H9 (cell line): ENCODE measurements at places on chromosomes 11 and 22.

- H3K27ac ChIP-seq: no peak overlapping the region
- H3K36me3 ChIP-seq: peaks cover 3% of the 10 kb centered on the region; the same call in 2 of the 3 replicates
- no peaks in the 10 kb centered on the region for H3K27me3 ChIP-seq
- H3K4me3 ChIP-seq: no peak overlapping the region
- H3K4me1 ChIP-seq: peaks cover 11% of the 10 kb centered on the region; the same call in 1 of the 2 replicates
These were observed 24.2 kb downstream of the MRE11 start for GRCh38 chr11:94469416-94469815.

DNA sequence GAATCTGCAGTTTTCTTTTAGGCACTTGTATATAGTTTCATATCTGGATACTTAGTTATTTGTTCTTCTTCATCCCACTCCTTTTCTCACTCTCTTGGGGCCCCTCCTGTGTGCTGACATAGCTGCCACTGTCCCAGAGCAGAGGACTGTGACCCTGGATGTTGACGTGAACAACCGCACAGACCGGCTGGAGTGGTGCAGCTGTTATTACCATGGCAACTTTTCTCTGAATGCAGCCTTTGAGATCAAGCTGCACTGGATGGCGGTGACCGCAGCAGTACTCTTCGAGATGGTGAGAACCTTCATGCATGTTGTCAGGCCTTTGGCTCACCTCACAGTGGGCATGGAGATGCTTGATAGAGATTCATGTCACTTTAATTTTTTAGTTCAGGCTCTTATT lies 50.9 kb upstream of the YWHAH start:
- DNase-seq: no peak
- peaks cover 5% of the 10 kb centered on the region; the same call in 1 of the 2 replicates for H3K4me1 ChIP-seq
- no peak overlapping the region for H3K4me3 ChIP-seq
- H3K27ac ChIP-seq: no peak overlapping the region

DNA sequence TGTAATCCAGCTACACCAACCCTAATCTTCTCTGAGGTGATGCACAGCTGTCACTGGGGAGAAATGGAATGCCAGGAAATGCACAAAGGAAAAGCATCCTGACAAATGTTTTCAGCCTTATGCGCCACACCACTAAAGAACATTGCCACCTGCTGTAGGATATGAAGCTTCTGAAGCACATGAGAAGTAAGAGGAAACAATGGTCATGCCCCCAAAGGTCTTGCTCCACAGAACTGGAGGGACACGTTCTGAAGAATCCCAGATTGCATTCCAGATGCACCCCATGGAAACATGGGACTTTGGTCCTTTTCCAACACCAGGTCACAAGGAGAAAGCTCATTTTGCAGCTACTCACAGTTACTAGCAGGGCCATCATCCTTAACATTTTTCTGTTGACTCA lies 48.7 kb upstream of the ZBED5 start:
- no peaks in the 10 kb centered on the region for H3K36me3 ChIP-seq
- H3K4me1 ChIP-seq: peaks cover 3% of the 10 kb centered on the region; the same call in 1 of the 2 replicates
- H3K27me3 ChIP-seq: no peaks in the 10 kb centered on the region
- DNase-seq: no peak
- H3K4me3 ChIP-seq: no peak overlapping the region

GRCh38 chr11:129313541-129314297 lies 61.9 kb upstream of the BARX2 start:
- no peaks in the 10 kb centered on the region for H3K27me3 ChIP-seq
- DNase-seq: no peak
- H3K36me3 ChIP-seq: peaks cover 4% of the 10 kb centered on the region; the same call in 1 of the 2 replicates
- H3K4me3 ChIP-seq: no peak overlapping the region

DNA sequence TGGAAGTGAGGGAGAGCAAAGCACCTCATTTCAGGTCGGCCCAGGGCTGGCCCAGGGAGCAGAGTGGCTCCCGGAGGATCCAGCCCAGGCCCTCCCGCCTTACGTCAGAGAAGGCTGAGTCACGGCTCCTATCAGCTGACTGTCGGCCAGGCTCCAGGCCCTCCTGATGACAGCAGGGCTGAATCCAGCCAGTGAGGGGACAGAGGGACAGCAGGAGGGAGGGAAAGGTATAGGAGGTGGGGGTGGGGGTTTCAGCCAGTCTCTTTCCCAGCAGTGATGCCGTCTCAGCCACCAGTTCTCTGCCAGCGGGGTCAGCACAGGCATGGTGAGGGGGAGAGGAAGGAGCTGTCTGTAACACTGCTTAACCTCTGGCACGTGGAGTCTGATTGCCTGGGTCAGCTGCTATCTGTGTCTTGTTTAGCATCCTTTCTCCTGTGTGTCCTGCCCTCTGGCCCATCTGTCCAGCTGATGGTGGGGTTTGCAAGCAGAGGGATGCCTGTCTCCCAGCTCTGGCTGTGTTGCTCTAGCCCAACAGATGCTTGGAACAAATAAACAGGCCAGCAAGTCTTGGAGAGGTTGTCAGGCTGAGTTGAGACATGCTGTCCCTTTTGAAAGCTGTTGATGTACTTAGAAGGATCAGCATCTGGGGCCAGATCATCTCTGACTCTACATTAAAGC lies 74.0 kb downstream of the ADAMTS15 start:
- H3K27me3 ChIP-seq: no peaks in the 10 kb centered on the region
- H3K27ac ChIP-seq: no peak overlapping the region
- H3K4me1 ChIP-seq: peaks cover 12% of the 10 kb centered on the region; the same call in 1 of the 2 replicates
- H3K4me3 ChIP-seq: no peak overlapping the region
- DNase-seq: peak; percentile 92

DNA sequence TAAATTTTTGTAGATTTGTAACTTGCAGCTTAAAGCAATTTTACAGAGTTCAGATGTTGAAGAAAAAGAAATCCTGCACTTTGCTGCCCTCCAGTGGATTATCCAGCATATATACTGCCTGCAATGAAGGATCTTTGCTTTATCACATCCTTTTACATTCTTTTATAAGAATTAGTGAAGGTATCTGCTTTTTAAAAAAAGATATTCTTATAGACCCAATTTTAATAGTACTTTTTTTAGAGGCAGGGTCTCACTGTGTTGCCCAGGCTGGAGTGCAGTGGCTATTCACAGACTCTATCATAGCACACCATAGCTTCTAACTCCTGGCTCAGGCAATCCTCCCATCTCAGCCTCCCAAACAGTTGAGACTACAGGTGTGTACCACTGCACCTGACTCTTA lies 60.7 kb downstream of the TTC17 start:
- H3K27me3 ChIP-seq: no peaks in the 10 kb centered on the region
- H3K36me3 ChIP-seq: peaks cover 22% of the 10 kb centered on the region
- no peak for DNase-seq
- no peak overlapping the region for H3K4me3 ChIP-seq

DNA sequence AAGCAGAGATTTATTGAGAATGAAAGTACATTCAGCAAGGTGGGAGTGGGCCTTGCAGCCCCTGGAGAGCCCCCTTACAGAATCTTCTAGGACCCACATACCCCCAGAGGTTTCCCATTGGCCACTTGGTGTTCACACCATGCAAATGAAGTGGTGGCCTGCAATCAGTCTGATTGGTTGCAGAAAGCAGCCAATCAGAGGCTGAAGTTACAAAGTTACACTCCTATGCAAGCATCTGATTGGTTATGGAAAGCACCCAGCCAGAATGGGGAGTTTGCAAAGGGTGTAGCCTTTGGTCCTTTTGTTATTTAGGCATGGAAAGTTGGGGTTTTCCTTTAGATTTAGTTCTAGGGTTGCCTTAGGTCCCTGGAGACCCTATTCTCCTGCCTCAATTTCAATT lies 34.9 kb downstream of the UVRAG start:
- no peak overlapping the region for H3K27ac ChIP-seq
- DNase-seq: no peak
- peaks cover 2% of the 10 kb centered on the region; the same call in 1 of the 2 replicates for H3K36me3 ChIP-seq
- no peaks in the 10 kb centered on the region for H3K4me1 ChIP-seq
- H3K4me3 ChIP-seq: no peak overlapping the region
- H3K27me3 ChIP-seq: no peaks in the 10 kb centered on the region

- no peak overlapping the region for H3K4me3 ChIP-seq
- H3K27me3 ChIP-seq: no peaks in the 10 kb centered on the region
- H3K4me1 ChIP-seq: no peaks in the 10 kb centered on the region
- DNase-seq: no peak
- no peak overlapping the region for H3K27ac ChIP-seq
These were observed 18.6 kb downstream of the IGSF9B start for GRCh38 chr11:133938166-133938565.

DNA sequence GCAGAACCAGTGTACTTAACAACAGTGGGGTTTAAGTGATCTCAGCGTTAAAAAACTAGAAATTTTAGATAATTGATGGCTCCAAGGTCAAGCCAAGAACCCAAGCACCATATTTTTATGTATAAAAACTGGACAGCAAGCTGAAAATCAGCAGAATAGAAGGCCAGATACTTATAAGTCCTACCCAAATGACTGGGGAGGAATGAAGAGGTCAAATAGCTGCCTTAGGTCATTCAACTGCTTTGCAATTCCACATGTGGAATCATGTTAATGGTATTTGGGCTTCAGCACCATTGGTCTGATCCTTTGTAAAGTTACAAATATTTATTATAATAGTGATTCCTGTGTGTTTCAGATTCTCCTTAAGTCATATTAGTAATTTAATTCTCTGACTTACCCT lies 108.4 kb downstream of the FAT3 start:
- H3K4me1 ChIP-seq: peaks cover 8% of the 10 kb centered on the region; the same call in 1 of the 2 replicates
- H3K27me3 ChIP-seq: no peaks in the 10 kb centered on the region

GRCh38 chr11:27215471-27216269 lies 147.3 kb downstream of the CCDC34 start:
- no peak overlapping the region for H3K4me3 ChIP-seq
- H3K36me3 ChIP-seq: peaks cover 31% of the 10 kb centered on the region
- H3K4me1 ChIP-seq: peaks cover 4% of the 10 kb centered on the region; the same call in 1 of the 2 replicates
- H3K27ac ChIP-seq: no peak overlapping the region
- DNase-seq: peak; percentile 53

GRCh38 chr22:40634119-40634903 lies 2.2 kb downstream of the MRTFA start:
- H3K4me3 ChIP-seq: peak overlapping the region; percentile 1; the same call in 1 of the 3 replicates
- no peak for DNase-seq
- no peak overlapping the region for H3K27ac ChIP-seq
- H3K4me1 ChIP-seq: peaks cover 4% of the 10 kb centered on the region; the same call in 1 of the 2 replicates
- no peaks in the 10 kb centered on the region for H3K27me3 ChIP-seq
- peaks cover 4% of the 10 kb centered on the region for H3K36me3 ChIP-seq

- H3K27me3 ChIP-seq: no peaks in the 10 kb centered on the region
- no peaks in the 10 kb centered on the region for H3K4me1 ChIP-seq
- no peak overlapping the region for H3K4me3 ChIP-seq
- no peak for DNase-seq
- no peak overlapping the region for H3K27ac ChIP-seq
- peaks cover 5% of the 10 kb centered on the region for H3K36me3 ChIP-seq
These were observed 188.3 kb upstream of the ARHGAP42 start for GRCh38 chr11:100498780-100499179.

- no peak overlapping the region for H3K4me3 ChIP-seq
- no peak overlapping the region for H3K27ac ChIP-seq
- no peak for DNase-seq
- no peaks in the 10 kb centered on the region; the same call in 2 of the 3 replicates for H3K36me3 ChIP-seq
These were observed 80.0 kb downstream of the BLID start for GRCh38 chr11:122036018-122036417.

GRCh38 chr22:17827466-17827865 lies 53.2 kb upstream of the BID start:
- no peak overlapping the region for H3K4me3 ChIP-seq
- H3K4me1 ChIP-seq: no peaks in the 10 kb centered on the region
- no peak for DNase-seq
- H3K36me3 ChIP-seq: peaks cover 5% of the 10 kb centered on the region; the same call in 2 of the 3 replicates

DNA sequence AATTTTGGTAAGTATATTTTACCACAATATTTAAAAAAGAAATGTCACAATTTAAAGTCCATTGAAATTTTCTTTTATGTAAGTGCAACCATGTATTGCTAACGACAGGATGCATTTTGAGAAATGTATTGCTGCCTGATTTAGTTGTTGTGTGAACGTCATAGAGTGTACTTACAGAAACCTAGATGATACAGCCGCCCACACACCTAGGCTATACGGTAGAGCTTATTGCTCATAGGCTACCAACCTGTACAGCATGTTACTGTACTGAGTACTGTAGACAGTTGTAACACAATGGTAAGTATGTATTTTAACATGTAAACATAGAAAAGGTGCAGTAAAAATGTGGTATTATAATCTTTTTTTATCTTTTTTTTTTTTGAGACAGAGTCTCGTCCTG lies 48.1 kb downstream of the CBL start:
- no peak overlapping the region for H3K4me3 ChIP-seq
- H3K27me3 ChIP-seq: no peaks in the 10 kb centered on the region

DNA sequence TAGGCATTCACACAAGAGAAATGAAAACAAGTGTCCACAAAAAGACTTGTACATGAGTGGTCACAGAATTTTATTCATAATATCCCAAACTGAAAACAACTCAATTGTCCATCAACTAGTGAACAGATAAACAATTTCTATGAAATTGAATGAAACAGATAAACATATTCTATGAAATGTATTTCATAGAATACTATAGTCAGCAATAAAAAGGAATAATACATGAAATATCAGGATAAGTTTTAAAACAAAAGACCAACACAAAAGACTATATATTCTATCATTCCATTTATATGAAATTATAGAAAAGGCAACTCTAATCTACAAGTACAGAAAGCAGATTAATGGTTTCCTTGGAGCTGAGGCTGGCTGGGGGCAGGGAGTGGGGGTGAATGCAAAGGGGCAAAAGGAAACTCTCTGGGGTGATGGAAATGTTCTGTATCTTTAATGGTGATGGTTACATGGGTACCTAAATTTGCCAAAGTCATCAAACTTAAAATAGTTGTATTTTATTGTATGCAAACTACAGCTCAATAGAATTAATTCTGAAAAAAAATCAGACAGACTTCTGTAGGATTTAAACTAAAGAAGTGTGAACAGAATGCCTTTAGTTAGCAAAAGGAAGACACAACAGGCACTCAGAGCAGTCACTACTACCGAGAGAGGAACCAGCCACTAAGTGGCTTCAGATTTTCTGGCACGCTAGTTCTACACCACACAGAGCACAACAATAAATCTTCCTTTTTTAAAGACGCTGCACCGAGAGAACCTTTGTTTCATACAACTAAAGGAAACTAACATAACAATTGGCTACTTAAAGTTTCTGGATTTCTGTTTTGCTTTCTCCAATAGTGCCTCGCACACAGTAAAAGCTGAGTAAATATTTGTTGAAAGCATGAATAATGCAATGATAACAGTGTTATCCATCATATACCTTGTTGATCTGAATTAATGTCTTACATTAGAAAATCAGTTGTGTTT lies 15.4 kb downstream of the CCDC34 start:
- no peak overlapping the region for H3K27ac ChIP-seq
- peak overlapping the region; percentile 64 for H3K4me3 ChIP-seq
- H3K27me3 ChIP-seq: no peaks in the 10 kb centered on the region
- peak; percentile 36 for DNase-seq
- peaks cover 12% of the 10 kb centered on the region for H3K36me3 ChIP-seq

DNA sequence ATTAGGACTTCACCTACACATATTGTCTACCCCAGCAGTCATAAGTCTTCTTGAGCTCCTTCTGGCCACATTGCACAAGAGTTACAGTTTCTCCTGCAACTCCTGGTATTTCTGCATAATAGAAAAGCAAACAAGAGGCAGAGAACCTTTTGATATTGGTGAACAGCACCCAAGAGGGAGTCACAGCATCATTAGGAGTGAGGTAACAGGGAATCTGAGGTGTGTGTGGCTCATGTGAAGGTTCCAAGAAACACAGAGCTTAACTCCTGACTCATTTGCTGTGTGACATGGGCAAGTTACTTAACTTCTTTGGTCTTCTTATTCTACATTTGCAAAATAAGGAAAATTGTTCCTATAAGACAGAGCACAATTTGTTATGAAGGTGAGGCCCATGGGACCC lies 374.6 kb downstream of the INSC start:
- H3K27ac ChIP-seq: no peak overlapping the region
- H3K36me3 ChIP-seq: no peaks in the 10 kb centered on the region
- H3K4me1 ChIP-seq: no peaks in the 10 kb centered on the region
- no peak overlapping the region for H3K4me3 ChIP-seq
- no peak for DNase-seq
